ENCODE measurements at places on chromosomes 3 and 15.

GRCh38 chr3:49792371-49793150 is 6.2 kb upstream of the IP6K1 start:
- DNase-seq = no peak

- no peak for DNase-seq
These were observed 218.1 kb downstream of the OSBPL10 start for GRCh38 chr3:31762888-31763351.

DNA sequence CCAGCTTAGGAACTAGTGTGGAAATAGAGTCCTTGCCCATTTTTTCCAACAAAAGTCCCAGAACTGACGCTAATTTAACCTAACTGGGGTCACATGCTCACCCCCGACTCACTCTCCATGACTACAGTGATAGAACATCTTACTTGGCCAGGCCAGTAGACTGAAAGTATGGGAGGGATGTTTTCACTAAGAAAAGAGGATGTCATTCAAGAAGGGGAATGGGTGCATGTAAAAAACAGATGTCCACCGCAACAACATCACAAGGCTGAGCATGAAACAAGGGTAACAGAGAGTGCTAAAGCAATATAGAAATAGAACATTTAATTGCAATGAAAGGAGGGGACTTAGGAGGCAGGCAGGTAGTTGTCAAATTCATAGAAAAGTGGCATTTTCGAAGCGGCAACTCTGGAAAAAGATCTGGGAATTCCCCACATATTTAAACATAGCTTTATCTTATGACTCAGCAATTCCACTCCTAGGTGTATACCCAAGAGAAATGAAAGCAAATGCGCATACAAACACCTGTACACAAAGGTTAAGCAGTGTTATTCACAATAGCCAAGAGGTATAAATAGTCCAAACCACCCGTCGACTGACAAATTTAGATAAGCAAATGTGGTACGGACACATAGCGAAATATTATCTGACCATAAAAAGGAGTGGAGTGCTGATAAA is 41.1 kb upstream of the UBE2E2 start:
- no peak for DNase-seq

DNA sequence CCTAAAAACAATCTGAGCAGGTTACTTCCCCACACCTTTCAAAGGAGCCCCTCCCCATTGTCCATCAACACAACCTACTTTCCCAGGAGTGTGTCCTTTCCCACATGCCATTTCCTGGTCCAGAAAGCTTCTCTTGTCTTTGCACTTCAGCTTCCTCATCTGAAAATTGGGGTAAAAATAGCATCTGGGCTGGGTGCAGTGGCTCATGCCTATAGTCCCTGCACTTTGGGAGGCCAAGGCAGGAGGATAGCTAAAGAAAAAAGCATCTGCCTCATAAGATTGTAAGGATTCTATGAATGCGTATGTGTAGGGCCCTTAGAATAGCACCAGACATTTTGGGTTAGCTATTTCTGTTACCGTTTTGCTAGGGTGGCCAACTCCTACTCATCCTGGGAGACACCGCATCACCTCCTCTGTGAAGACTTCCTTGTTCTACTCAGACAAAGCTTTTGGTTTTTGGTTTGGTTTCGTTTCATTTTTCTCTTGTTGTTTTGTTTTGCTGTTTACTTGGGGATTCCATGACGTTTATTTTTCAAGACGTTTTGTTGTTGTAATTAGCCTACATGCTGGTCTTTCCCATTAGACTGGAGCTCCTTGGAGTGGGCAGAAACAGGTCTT is 224.4 kb upstream of the TLE3 start:
- no peak for DNase-seq

GRCh38 chr3:32502946-32503286 is 264 bp upstream of the CMTM6 start:
- no peak for DNase-seq

GRCh38 chr3:8324747-8325146 is 176.9 kb upstream of the LMCD1 start:
- DNase-seq = no peak

GRCh38 chr15:101437618-101438481 is 51.7 kb downstream of the PCSK6 start:
- DNase-seq = no peak

- DNase-seq = no peak
These were observed 364.5 kb upstream of the ICE2 start for GRCh38 chr15:60843482-60843881.

- DNase-seq = no peak
These were observed 5.3 kb downstream of the SEMA3G start for GRCh38 chr3:52439426-52440248.

- no peak for DNase-seq
These were observed 44.3 kb downstream of the TRIM69 start for GRCh38 chr15:44780608-44781007.
